Forelimb muscle (tissue), 1 donor: ENCODE measurements at places on chromosomes 16 and 17. TPM values are rescaled to one million over a fixed set of nuclear protein-coding genes. Genes with fewer than 3 reads are reported as not detected.

The FBXW10 gene
- polyA plus RNA-seq = 0.13 TPM

The HSD11B2 gene
- polyA plus RNA-seq = 11.1 TPM

The TP53TG3C gene
- not detected for polyA plus RNA-seq

The TMC5 gene
- 0.05 TPM for polyA plus RNA-seq

The MFAP4 gene
- polyA plus RNA-seq = 248 TPM

The PPL gene
- polyA plus RNA-seq = 1.1 TPM

The ALKBH5 gene
- 62.8 TPM for polyA plus RNA-seq

The IL17C gene
- not detected for polyA plus RNA-seq

The SYCE1L gene
- polyA plus RNA-seq = 5.1 TPM

The CDH5 gene
- 76.2 TPM for polyA plus RNA-seq

The TBC1D3I gene
- 0.94 TPM for polyA plus RNA-seq

The NUPR1 gene
- polyA plus RNA-seq = 27.9 TPM

The KRTAP1-5 gene
- polyA plus RNA-seq = not detected

The PKMYT1 gene
- 9.9 TPM for polyA plus RNA-seq

The TPPP3 gene
- polyA plus RNA-seq = 497 TPM

The VPS25 gene
- polyA plus RNA-seq = 27.7 TPM

The UTS2R gene
- 5.8 TPM for polyA plus RNA-seq

The ZFP3 gene
- 11.8 TPM for polyA plus RNA-seq

The RASL10B gene
- 3.1 TPM for polyA plus RNA-seq

The WNK4 gene
- polyA plus RNA-seq = 0.43 TPM

The SLFN14 gene
- 0.24 TPM for polyA plus RNA-seq

The CACNG1 gene
- 267 TPM for polyA plus RNA-seq

The BCL6B gene
- 19.3 TPM for polyA plus RNA-seq

The NPIPA3 gene
- 15.6 TPM for polyA plus RNA-seq

The PRRT2 gene
- 14.4 TPM for polyA plus RNA-seq

The CSH2 gene
- polyA plus RNA-seq = 0.70 TPM

The C16orf96 gene
- polyA plus RNA-seq = 0.73 TPM

The CCDC154 gene
- 2.3 TPM for polyA plus RNA-seq
